ENCODE measurements at places on chromosomes 11 and 22. TPM values are rescaled to one million over a fixed set of nuclear protein-coding genes. Genes with fewer than 3 reads are reported as not detected.

DEFB131B gene
- not detected for total RNA-seq

F2 gene
- 0.64 TPM for total RNA-seq

OR8G5 gene
- total RNA-seq, result not detected

OR51A7 gene
- not detected for total RNA-seq

ANKK1 gene
- 0.08 TPM for total RNA-seq

HTR3A gene
- 0.21 TPM for total RNA-seq

SLC15A3 gene
- total RNA-seq, result 8.7 TPM
